ENCODE measurements at places on chromosomes 12 and 14.

- DNase-seq: no peak
These were observed 14.0 kb upstream of the RIPK3 start for GRCh38 chr14:24353559-24354481.

DNA sequence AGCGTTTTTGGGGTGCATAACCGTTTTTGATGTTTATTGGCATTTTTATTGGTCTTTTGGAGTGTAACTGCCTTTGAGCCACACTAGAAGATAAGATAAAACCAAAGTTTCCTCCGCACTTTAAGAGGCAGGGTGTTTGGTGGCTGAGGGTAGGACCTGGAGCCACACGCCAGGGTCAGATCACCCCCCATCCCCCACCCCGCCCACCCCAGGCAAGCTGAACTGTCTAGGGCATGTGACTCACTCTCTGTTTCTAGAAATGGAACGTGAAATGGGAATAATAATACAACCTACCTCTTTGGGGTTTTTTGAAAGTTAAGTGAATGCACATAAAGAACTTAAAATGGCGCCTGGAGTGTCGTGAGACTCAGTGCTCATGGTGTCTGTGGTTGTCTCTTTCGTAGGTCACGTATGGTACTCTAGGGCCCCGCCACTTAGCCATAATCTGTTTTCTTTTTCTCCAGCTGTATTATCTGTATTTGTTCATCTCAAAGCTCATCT lies 56.0 kb downstream of the PPP2R5C start:
- no peak for DNase-seq

DNA sequence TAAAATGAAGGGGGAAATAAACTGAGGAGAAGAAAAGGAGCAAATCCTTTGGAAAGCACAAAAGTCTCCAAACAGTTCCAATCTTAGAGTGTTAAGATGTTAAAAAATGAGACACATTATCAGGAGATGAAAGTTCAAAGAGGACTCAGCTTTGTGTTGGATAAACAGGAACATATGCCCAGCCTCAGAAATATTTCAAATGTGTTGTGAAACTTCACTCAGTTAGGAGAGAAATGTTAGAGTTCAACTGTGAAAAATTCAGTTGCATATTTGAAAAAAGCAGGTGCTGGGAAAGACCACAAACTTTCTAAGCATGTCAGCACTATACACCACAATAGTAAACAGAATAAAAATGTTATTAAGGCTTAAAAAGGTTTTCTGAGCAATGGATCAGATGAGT lies 136.8 kb upstream of the PRKD1 start:
- DNase-seq: no peak

DNA sequence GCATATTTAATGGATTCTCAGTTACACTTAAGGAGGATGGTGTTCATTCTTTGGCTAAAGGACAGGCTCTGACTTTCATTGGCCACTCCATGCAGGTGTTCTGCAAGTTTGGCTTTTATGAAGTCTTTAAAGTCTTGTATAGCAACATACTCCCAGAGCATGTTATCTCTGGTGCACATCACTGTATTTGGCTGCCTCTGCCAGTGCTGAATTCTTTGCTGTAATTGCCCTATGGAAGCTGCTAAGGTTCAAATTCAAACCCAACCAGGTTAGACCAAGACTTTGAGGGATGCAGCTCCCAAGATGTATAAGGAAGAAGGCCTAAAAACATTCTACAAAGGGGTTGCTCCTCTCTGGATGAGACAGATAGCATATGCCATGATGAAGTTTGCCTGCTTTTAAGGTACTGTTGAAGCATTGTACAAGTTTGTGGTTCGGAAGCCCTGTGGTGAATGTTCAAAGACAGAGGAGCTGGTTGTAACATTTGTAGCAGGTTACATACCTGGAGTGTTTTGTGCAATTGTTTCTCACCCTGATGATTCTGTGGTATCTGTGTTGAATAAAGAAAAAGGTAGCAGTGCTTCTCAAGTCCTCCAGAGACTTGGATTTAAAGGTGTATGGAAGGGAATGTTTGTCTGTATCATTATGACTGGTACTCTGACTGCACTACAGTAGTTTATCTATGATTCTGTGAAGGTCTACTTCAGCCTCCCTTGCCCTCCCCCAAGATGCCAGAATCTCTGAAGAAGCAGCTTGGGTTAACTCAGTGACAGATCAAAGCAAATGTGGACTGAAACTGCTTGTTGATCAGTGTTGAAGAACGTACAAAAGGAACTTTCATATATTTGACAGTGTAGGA lies 19.4 kb downstream of the TMEM116 start:
- DNase-seq: no peak

- DNase-seq: no peak
These were observed 2.4 kb downstream of the WASHC3 start for GRCh38 chr12:102059343-102059742.

- DNase-seq: no peak
These were observed 35.4 kb upstream of the EIF5 start for GRCh38 chr14:103298620-103299019.

GRCh38 chr12:128111951-128112350 lies 155.0 kb upstream of the TMEM132C start:
- no peak for DNase-seq

- DNase-seq: peak; percentile 72
These were observed 40.7 kb downstream of the LRRIQ1 start for GRCh38 chr12:85076688-85077430.

DNA sequence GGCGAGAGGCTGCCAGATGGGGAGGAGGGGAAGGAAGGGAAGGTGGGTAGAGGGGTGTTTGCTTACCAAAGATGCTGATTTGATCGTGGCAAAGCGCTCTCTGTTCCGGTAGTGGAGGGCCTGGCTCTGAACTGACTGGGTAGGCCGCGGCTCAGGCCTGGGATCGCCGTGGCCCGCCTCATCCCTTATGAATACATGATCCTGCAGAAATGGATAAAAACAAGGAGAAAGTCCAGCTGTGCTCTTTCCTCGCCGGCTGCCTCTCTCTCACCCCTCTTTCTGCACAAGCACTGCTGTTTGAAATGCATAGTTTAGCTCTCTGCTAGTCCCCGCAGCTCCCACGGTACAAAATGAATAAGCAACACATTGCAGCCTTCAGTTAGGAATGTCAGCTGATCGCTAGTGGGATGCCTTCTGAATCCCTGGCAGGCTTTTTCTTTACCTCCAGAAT lies 53.8 kb downstream of the PEBP1 start:
- no peak for DNase-seq

- peak; percentile 73 for DNase-seq
These were observed 29.1 kb downstream of the SH2B3 start for GRCh38 chr12:111434680-111435338.

GRCh38 chr14:77985211-77985615 lies 185.0 kb upstream of the NRXN3 start:
- no peak for DNase-seq

DNA sequence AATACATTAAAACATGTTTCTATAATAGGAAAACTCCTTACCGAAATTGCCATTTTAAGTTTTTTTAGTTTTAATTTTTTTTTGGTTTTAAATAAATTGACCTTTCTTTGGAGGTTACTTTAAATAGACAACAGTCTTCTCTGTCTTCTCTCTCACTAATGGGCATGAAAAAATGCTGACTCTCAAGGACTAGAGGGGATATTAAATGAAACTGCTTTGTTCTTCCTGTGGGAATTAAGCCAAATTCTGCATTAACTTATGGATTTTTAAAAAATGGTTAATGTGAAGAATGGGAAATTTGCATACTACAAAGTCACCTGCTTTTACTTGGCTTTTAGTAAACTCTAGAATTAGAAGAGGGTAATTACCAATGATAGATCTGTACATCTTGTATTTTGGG lies 378.9 kb downstream of the TMTC2 start:
- no peak for DNase-seq

GRCh38 chr14:32939254-32940065 lies 781 bp downstream of the NPAS3 start:
- DNase-seq: peak; percentile 79

GRCh38 chr12:71567537-71567936 lies 96.1 kb downstream of the ZFC3H1 start:
- no peak for DNase-seq

DNA sequence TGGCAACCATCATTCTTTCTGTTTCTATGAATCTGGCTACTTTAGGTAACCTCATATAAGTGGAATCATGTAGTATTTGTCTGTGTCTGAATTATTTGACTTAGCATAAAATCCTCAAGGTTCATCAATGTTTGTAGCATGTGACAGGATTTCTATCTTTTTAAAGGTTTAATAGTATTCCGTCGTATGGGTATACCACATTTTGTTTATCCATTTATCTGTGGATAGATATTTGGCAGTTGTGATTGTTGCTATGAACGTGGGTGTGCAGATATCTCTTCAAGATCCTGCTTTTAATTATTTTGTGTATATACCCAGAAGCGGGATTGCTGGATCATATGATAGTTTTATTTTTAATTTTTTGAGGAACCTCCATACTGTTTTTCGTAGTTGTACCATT lies 421.7 kb downstream of the PCNX1 start:
- no peak for DNase-seq

- no peak for DNase-seq
These were observed 8.6 kb downstream of the GIT2 start for GRCh38 chr12:109987615-109988014.

DNA sequence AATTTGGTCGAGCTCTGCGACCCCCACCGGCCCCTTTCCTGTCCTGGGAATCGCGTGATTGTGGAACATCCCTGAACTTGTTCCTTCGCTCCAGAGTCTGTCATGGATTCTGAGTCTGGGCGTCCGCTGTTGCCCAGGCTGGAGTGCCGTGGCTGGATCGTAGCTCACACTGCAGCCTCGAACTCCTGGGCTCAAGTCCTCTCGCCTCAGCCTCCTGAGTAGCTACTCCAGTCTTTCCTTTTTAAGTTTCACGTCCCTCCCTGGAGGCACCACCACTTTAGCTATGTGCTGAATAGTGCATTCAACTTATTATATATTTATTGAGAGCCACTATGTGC lies 698 bp downstream of the ACOT6 start:
- DNase-seq: no peak

GRCh38 chr12:1844661-1845409 lies 24.5 kb downstream of the LRTM2 start:
- no peak for DNase-seq

DNA sequence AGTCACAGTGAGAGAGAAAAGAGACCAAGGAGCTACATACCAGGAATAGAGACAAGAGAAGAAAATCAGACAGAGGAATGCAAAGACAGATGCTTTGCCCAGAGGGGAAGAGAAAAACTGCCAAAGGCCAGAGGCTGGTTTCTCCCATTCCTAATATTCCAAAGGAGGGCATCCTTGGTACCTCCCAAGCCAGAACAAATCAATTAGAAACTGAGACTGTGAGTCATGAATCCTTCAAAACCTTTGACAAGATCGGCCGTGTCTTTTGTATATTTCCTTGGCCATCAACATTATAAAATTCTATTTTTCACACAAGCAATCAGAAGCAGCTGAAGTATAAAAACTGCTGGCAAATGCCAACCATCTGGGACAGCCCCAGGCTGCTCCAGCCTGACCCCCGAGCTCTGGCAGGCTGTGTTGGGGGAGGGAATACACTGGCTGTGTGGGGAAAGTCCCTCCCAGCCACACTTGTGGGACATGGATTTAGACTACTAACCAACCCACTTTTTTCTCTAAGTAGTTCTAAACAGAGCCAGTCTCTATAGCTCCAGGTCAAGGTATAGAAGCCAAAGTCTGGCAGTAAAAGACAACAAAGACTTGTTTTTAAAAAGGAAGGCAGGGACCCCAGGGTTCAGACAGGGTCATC lies 13.7 kb downstream of the POMT2 start:
- no peak for DNase-seq

GRCh38 chr14:78983126-78983525 lies 813.0 kb downstream of the NRXN3 start:
- no peak for DNase-seq

DNA sequence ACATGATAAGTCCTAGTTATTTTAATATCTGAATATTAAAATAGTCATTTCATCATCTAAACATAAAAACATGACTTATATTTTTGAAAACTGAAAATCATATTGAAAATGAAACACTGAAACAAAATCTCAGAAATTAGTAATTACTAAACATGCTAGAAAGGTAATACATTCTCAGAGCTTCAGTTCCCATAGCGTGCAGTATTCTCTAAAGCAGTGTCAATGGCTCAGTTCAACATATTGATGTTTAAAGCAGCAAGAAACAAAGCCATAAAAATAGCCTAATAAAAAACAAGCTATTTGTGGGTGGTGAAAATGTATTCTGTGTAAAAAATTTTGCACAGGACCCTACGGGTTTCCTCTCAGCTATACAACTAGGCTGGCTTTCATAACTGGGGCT lies 1337.4 kb downstream of the FSCB start:
- no peak for DNase-seq

GRCh38 chr14:91681893-91682563 lies 49.9 kb downstream of the CATSPERB start:
- no peak for DNase-seq

Measured in NCI-H774 (cell line).